ENCODE measurements at places on chromosomes 6 and 20. TPM values are rescaled to one million over a fixed set of nuclear protein-coding genes. Genes with fewer than 3 reads are reported as not detected.

GRCh38 chr6:16044211-16044643 lies 84.7 kb upstream of the MYLIP start:
- no peaks in the 10 kb centered on the region for H3K36me3 ChIP-seq
- H3K4me1 ChIP-seq = no peaks in the 10 kb centered on the region
- H3K27me3 ChIP-seq = no peaks in the 10 kb centered on the region
- no peak for DNase-seq
- no peak overlapping the region for H3K4me3 ChIP-seq

Gene SLC35D3
- not detected for total RNA-seq

Gene GABRR1
- total RNA-seq = not detected

Gene RSPH4A
- 0.88 TPM for total RNA-seq

DNA sequence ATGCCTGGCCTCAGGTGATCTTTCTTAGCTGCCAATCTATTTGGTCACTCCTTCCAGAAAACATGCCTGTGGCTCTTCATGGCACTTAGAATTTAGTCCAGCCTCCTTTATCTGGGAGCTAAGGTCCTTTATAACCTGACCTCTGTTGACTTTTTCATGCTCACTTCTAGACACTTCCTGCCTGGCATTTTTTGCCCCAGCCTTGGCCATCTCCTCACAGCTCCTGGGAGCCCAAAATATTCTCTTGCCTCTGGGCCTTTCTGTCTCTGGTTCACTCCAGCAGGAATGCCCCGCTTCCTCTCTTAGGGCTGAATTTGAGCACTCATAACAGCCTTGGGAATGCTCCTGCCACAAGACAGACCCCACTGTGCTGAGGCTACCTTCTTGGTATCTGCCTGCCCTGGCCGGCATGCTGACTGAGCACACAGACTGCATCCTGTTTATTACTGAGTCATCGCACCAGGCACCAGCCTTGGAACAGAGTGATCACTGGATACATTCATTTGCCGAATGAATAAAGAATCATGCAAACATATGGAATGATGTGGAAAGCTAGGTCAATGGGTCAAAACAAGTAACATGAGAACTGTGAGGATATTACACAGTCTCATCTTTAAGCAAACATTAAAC lies 5.8 kb upstream of the EEF1E1 start:
- H3K36me3 ChIP-seq = no peaks in the 10 kb centered on the region
- no peaks in the 10 kb centered on the region for H3K4me1 ChIP-seq
- H3K27me3 ChIP-seq = peaks cover 5% of the 10 kb centered on the region
- no peak overlapping the region for H3K4me3 ChIP-seq

All from CD4-positive, alpha-beta T cell (primary cell).